ENCODE measurements at places on chromosomes 3 and 15.

- peak; percentile 95 for DNase-seq
Observed at GRCh38 chr3:134373271-134374104, 759 bp downstream of the AMOTL2 start.

- peak; percentile 49 for DNase-seq
Observed at GRCh38 chr3:143529018-143529478, 319.2 kb downstream of the SLC9A9 start.

DNA sequence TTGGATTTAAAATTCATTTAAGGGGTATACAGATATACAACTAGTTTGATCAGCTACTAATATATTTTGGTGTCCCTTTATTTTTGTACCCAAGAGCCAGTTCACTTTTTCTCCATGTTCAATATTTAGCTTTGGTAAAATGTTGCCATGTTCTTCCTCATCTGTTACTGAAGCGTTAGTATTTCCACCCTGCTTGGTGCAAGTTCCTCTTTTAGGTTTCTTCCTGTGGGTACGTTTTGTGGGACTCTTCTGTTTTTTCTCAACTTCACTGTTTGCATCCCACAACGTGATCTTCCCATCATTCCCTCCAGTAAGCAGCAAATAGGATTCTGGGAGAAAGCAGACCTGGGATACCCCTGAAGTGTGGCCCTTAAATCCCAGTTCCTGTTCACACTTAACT, 14.1 kb downstream of the WDR53 start:
- no peak for DNase-seq

- peak; percentile 87 for DNase-seq
Observed at GRCh38 chr3:16048435-16049318, 125.8 kb upstream of the GALNT15 start.

- no peak for DNase-seq
Observed at GRCh38 chr3:107077391-107077790, 299.8 kb upstream of the CCDC54 start.

DNA sequence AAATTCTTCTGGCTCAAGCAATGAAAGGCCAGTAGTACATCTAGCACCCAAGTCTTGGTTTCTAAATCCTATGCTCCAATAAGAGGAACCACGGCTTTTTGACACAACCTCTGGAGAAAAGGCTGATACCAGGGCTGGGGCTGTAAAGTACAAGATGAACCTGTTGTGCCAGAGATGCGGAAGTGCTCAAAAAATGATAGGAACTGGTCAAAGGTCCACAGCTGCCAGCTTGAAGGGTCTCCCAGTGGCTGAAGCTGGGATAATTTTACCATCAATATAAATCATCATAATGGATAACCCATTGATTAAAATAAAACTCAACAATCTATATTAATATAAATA, 558 bp upstream of the NCEH1 start:
- no peak for DNase-seq

DNA sequence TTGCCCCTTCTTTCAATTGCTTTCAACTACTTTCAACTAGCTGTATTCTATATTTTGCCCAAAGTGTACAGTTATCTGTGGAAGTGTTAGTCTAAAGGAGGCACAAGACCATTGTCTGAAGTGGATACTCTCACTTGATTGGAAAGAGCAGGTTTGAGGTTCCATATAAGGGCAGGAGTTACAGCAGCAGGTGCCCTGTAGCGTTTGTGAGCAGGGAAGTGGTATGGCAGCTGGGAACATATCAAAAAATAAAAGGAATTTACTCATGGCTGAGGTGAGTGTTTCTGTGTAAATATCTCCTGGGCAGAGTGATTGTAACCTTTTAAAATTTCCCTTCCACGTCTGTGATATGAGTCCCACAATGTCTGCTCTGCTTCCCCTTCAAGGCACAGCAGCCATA, 38.5 kb upstream of the DNAJC13 start:
- DNase-seq, result no peak

GRCh38 chr3:57659004-57659673, 33.7 kb downstream of the DENND6A start:
- peak; percentile 35 for DNase-seq

DNA sequence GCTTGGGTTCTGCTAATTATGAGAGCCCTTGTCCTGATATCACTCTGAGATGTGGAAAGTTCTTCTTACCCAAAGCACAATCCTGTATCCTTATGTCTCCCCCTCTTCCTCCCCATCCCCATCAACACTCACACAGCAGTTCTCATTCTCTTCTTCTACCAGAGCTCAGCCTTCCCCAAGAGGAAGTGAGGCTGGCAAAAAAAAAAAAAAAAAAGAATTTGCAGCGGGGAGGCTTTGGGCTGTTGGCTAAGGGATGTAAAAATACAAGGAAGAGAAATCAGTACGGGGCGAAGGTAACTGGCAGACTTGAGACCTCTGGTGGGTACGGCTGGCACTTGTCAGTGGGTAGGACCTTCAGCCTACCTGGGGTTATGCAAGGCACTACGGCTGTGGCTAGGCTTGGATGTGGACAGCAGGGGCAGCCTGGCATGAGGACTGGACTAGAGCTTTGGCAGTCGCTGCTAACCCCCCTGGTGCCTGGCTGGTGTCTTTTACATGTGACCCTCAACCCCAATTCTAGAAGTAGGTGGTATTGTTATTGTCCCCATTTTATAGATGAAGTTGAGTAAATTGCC, 5.4 kb downstream of the VIPR1 start:
- DNase-seq, result no peak

DNA sequence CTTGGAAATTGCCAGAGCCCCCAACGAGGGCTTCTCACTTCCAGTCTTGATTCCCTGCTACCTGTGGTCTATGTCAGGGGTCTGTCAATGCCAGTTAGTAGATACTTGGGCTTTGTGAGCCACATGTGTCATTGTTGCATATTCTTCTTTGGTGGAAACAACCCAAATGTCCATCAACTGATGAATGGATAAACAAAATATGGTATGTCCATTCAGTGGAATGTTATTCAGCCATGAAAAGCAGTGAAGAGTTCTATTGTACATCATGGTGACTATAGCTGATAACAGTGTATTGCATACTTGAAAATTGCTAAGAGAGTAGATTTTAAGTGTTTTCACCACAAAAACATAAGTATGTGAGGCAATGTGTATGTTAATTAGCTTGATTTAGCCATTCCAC, 288.1 kb downstream of the RPLP1 start:
- DNase-seq, result no peak

DNA sequence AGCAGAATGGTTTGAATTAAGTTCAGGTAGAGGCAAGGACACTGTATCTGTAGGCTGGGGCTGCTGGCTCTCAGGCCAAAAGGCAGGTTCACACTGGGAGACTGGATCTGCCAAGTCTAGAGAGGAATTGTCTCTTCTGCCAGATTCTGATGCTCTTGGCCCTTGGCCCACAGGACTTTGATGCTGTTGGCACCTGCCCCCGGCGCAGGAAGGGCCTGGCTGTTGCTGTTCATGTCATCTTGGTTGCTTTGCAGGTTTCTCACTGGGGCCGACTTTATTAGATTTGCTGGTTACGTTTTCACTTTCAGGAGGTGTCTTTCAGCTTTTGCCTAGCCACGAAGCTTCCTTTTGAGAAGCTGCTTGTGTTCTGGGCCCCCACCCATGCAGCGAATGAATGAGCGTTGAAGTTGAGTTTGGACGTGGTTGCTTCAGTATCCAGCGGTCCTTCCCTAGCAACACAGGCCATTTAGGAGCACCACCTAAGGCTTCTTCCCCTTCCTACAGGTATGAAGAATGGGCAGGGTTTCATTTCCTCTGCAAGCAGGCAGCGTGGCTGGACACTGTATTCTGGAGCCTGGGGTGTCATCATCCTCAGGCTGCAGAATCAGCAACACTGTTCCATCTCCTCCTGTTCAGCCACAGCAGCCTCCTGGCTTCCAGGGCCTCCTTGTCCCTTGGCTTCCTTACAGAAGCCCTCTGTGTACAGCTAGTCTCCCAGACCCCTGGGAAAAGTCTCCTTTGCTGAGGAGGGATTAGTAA, 65.6 kb upstream of the PRR23C start:
- DNase-seq, result no peak

DNA sequence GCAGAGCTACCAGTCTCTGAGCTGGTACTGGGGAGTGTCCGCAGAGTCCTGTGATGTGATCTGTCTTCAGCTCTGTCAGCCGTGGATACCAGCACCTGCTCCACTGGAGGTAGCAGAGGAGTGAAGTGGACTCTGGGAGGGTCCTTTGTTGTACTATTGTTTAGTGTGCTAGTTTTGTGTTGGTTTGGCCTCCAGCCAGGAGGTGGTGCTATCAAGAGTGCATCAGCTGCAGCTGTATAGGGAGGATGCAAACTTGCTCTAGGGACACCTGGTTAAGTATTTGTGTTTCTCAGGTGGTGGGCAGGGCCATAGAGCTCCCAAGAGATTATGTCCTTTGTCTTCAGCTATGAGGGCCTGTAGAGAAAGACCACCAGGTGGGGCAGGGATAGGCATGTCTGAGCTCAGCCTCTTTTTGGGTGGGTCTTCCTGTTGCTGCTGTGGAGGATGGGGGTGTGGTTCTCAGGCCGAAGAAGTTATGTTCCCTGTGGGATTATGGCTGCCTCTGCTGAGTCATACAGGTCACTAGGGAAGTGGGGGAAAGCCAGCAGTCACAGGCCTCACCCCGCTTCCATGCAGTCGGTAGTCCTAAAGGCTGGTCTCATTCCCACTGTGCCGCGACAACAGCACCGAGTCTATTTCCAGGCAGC, 443.2 kb upstream of the TBL1XR1 start:
- no peak for DNase-seq

GRCh38 chr15:69912116-69912515, 185.6 kb downstream of the TLE3 start:
- DNase-seq, result no peak

DNA sequence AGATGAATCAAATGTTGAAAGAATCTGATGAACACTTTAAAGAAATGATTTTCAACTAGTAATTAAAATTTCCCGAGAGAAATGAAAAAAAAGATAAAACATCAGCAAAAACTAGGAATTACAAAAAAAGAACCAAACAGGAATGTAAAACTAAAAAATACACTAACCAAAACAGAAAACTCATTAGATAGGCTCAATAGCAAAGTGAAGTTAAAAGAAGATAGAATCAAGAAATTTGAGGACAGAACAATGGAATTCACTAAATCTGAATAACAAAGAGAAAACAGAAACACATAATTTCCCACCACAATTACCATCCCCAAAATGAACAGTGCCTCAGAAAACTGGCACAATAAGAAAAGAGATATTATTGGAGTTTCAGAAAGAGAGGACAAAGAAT, 290.1 kb upstream of the CNTN4 start:
- no peak for DNase-seq

DNA sequence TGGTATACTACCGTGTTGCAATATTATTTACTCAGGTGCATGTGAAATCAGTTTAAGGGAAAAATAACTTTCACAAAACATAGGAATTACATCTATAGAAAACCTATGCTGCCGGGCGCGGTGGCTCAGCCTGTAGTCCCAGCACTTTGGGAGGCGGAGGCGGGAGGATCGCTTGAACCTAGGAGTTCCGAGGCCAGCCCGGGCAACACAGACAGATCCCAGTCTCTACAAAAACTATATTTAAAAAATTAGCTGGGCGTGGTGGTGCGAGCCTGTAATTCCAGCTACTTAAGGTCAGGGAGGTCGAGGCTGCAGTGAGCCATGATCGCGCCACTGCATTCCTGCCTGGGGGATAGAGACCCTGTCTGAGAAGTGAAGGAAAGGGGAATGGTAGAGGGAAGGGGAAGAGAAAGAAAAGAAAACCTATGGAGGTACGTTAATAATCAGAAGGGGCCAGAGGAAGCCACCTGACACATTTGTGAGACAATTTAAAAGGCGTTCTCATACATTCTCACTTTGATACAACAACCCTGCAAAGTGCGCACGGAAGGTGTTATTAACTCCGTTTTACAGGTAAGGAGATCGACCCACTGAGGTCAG, 456 bp upstream of the TMEM62 start:
- DNase-seq, result no peak

Measured in fibroblast of pulmonary artery (primary cell).